ENCODE measurements at places on chromosomes 16 and 17. TPM values are rescaled to one million over a fixed set of nuclear protein-coding genes. Genes with fewer than 3 reads are reported as not detected.

Gene RAMP2
- 2.4 TPM for total RNA-seq

Gene GAST
- not detected for total RNA-seq

Gene KCNJ16
- total RNA-seq = 0.13 TPM

Gene KRT40
- total RNA-seq = not detected

Gene ST6GALNAC2
- 0.22 TPM for total RNA-seq

Measured in thoracic aorta endothelial cell (primary cell).